ENCODE measurements at places on chromosomes 13 and 19. TPM values are rescaled to one million over a fixed set of nuclear protein-coding genes. Genes with fewer than 3 reads are reported as not detected.

- DNase-seq, result no peak
Observed at GRCh38 chr19:51799774-51800472, 5.0 kb downstream of the FPR3 start.

GRCh38 chr13:99382428-99383133, 75.4 kb upstream of the GPR183 start:
- DNase-seq, result no peak

DNA sequence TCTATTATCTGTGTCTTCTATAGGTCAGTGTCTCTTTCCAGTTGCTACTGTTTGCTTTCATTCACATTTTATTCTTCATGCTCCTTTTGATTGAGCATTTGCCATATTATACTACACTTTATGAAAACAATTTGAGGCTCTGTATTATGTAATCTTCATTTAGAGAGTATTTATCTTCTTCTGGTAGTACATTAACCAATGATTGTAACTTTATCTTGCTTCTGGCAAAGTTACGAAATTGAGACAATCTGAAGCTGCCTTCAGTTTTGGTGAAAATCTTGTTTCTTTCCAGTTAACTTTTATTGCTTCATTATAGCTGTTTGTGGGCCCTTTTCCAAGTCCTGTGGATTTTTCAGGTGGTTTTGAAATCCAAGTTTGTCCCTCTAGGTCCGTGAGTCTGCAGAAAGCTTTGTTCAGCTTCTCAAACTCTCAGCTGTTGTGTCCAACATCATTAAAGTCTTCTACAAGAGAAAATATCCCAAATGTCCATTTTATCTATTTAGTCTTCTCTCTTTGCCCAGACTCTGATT, 1255.4 kb upstream of the SPRY2 start:
- no peak for DNase-seq

GRCh38 chr13:79405501-79405830, 589 bp downstream of the RBM26 start:
- no peak for DNase-seq

DNA sequence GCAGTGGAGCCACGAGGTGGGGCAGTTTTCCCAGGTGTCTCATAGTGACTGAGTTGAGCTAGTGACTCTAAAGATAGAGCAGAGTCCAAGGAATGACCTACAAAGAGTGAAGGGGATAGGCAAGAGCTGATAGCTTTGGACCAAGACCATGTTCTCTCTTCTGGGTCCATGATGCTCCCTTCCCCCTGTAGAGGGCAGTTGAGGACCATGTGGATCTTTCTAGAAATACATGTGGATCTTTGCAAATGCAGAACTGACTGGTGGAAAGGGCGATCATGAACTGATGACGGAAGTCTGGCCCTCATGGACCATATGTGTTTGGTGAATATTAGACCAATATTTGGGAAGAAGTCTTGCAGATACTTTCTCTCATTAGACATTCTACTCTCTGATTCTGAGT, 6.9 kb downstream of the PSG1 start:
- DNase-seq, result no peak

GRCh38 chr13:32212421-32212820, 102.7 kb downstream of the ZAR1L start:
- no peak for DNase-seq

WTIP gene
- total RNA-seq, result 48.4 TPM
